ENCODE measurements at places on chromosomes 16 and 17.

DNA sequence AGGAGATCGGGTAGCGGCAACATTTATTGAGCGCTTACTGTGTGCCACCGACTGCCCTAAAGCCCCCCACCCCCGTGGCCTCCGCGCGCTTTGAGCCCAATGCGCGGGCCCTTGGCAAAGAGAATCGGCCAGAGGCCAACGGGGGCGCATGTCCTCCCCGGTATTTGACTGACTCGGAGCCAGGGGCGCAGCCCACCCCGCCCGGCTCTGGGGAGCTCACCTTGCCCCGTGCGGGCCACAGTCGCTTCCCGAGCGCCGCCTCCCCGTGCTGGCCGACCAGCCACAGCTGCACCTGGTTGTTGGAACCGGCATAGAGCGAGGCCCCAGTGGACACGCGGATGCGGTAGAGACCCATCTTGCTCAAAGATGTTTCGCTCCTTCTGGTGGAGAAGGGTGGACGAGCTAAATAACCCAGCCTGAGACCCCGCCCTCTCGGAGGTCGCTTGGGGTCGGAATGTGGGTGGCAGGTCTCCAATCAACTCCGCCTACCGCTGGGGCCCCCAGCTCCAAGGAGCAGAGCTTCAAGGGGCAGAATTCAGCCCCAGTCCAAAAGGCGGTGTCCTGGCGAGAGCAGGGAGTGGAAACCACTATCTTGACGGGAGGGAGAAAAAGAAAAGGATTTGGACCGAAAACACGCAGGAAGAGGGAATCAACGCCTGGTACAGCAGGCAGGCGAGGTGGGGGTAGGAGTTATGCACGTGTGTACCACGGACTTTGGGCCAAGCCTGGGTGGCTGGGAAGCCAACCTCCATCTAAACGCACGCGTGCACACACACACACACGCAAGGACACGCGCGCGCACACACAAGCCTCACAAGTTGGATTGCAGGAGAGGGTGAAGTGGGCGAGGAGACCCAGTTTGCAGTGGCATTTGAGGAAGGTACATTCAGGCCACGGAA lies at the start of gene ALOX15:
Gene ALOX15, minus strand, starts transcription at position 382 of the 899 bp plus-strand sequence. Its CDS starts 27 bp downstream, at position 355.
- no peak for DNase-seq

DNA sequence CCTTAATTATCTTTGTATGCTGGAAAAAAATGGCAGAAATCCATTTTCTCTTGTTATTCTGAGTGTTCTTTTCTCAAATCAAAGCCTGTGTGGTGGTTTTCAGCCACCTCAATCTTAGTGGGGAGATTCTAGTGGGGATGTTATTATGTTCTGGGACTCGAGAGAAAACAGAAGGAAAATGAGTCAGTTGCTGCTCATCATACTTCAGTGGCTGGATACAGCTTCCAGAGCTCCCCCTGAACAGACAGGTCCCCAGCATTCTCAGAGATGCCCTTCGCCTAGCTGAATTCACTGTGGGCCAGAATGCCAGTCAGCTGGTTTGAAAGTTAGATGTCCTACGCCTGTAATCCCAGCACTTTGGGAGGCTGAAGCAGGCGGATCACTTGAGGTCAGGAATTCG lies 8.5 kb downstream of the ST6GALNAC1 start:
- DNase-seq, result no peak

DNA sequence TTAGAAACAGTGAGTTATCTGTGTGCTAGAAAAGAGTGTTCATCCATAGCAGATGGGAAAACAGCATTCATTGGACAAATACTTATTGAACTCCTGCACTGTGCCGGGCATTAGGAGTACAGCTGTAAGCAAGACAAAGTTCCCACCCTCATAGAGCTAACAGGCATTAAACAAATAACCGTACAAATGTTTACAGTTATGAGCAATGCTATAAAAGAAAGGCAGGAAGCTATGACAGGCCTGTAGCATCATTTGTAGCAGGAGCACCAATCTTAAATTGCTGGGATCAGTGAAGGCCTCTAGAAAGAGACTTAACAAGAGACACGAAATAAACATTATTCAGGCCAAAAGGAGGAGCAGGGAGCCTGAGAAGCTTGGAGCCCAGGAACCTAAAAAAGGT lies 15.6 kb downstream of the SDR42E1 start:
- DNase-seq, result no peak

DNA sequence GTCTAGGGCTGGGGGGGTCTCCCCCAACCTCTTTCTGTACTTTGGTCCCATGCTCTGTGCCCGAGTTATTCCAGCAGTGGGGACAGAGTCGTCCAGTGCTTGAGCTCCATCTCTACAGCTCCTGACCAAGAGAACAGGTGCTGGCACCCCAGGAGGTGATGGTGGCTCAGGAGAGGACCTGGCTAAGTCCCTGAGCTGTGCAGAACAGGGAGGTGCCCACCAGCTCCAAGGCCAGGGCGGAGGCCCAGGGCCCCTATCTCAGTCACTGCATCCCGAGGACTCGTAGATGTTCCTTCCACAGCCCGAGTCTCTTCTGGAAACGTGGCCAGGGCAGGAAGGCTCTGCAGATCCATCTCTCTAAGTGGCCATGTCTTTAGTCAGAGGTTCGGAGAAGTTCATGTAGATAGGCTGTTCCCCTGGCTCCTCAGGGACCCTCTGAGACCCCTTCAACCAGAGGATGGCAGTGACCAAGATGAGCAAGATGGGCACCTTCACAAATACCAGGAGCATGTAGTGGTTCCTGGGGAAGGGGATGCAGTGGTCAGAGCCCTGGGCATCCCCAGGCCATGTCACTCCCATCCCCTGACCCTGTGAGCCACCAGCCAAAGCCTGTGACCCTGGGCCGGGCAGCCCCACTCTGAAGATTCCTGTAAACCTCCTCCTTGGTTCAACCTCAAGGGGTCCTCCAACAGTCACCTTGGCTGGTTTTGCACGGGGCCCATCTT lies 8.7 kb downstream of the CD300LB start:
- DNase-seq, result no peak

DNA sequence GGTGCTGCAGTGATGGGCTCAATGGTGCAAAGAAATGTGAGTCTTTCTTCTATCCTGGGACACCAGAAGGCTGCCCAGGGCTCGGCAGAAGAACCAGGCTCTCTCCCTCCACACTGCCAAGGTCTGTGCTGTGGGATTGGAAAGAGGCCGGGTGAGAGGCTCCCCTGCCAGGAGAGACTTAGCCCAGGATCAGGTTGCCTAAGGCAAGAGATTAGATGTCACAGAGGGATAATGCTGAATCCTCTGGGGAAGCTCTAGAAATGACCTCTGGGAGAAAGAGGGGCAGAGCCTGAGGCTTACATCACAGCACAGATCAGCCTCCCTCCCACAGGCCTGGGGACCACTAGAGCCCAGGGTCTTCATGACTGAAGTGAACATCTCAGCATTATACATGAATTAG lies 5.7 kb upstream of the DOC2B start:
- no peak for DNase-seq

DNA sequence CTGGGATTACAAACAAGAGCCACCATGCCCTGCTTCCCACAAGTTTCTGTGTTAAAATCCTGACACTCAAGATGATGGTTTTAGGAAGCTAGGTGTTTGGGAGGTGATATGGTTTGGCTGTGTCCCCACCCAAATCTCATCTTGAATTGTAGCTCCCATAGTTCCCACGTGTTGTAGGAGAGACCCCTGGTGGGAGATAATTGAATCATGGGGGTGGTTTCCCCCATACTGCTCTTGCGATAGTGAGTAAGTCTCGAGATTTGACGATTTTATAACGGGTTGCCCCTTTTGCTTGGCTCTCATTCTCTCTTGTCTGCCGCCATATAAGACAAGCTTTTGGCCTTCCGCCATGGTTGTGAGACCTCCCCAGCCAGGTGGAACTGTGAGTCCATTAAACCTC lies 17.2 kb upstream of the SMG1 start:
- DNase-seq, result no peak

DNA sequence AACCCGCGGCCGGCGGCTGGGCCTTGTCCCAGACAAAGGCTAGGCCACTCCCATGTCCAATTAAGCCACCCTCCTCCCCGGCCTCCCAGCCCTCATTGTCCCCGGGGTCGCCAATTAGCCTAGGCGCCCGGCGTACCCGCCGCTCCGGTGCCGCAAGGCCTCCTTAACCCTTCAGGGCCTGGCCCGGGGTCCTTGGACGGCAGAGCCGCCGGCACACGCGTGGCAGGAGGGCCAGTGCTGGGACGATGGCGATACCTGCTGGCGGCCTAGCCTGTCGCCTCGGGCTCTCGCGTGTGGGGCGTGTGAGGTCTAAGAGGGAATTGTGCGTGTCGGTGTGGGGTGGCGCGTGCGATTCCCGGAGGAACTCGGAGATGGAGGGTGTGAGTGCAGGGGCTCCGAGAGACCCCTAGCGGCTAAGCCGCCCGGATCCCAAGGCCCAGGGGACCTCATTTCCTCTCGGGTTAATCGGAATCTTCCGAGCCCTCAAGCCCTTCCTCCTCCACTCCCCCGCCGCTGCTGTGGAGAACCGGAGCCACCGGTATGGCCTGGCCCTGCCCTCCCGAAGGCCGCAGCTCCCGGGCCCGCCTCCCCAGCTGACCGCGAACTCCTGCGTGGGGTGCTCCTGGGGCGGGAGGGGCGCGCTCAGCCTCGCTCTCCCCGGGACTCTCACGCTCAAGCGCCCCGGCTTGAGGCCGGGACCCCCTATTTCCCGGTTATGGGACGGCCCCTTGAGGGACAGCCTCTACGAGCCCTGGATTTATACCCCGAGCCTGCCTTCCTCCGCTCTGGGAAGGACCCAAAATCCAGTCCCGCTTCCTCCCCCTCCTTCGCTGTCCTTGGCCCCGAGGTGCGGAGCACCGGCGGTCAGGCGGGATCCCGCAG lies 11.9 kb downstream of the TBX2 start:
- no peak for DNase-seq

DNA sequence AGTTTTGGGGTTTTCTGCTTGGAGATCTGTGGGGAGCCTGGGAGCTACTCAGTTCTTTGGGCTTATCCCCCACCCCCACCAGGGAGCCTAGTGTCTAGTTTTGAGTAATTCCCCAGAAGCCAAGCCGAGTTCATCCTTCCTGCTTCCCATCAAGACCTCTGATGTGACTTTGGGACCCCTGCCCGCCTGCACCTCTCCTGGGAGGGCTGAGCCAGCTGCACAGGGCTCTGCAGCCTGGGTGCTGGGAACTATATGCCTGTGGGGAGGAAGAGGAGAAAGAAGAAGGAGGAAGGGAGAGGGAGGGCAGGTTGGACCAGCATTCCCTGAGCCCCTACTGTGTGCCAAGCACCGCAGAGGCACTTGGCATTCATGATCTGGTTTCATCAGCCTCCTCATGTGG lies 178.9 kb downstream of the TMEM132E start:
- no peak for DNase-seq

Data from activated gamma-delta T cell (primary cell).